ENCODE measurements at places on chromosomes 5 and 9.

GRCh38 chr9:133635533-133636531 is at the start of gene DBH:
DBH (plus strand) TSS chr9:133636363; CDS start chr9:133636372, 9 bp downstream.
- DNase-seq: no peak

- DNase-seq: no peak
Measured at GRCh38 chr9:125745682-125746016, 1.5 kb upstream of the PBX3 start.

GRCh38 chr5:149224282-149224681 is 47.4 kb upstream of the AFAP1L1 start:
- DNase-seq: no peak

- no peak for DNase-seq
Measured at GRCh38 chr9:109730228-109730627, 49.8 kb upstream of the PALM2AKAP2 start.

GRCh38 chr5:921456-922435 is 29.1 kb downstream of the TRIP13 start:
- no peak for DNase-seq

DNA sequence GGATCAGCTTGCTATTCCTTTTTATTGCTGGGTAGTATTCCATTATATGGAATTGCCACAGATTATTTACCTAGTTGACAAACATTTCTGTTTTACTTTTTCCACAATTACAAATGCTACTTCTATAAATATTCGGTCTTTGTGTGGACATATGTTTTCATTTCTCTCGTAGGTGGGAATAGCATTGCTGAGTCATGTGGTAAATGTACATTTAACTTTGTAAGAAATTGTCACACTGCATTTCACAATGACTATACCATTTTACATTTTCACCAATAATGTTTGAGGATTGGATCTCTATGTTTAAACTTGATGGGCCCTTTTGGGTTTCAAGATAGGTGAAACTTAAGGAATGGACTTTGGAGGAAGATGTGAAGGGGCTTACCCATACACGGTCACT is 19.7 kb downstream of the RAI14 start:
- DNase-seq: no peak

DNA sequence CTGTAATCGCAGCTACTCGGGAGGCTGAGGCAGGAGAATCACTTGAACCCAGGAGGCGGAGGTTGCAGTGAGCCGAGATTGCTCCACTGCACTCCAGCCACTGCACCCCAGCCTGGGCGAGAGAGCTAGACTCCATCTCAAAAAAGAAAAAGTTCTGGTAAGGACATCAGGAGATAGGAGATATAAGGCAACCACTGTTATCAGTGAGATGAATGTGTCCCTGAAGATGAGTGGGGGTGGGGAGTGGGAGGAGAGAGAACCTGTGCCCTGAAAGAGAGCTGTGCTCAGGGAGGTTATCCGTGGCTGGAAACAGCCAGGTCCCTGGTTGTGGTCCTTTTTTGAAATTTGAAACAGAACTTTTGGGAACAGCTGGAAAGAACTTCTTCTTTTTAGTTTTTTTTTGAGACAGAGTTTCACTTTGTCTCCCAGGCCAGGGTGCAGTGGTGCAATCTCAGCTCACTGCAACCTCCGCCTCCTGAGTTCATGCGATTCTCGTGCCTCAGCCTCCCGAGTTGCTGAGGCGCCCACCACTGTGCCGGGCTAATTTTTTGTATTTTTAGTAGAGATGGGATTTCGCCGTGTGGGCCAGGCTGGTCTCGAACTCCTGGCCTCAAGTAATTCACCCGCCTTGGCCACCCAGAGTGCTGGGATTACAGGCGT is 2.6 kb downstream of the PTPA start:
- DNase-seq: no peak

- no peak for DNase-seq
Measured at GRCh38 chr5:144503123-144503522, 332.4 kb downstream of the KCTD16 start.

DNA sequence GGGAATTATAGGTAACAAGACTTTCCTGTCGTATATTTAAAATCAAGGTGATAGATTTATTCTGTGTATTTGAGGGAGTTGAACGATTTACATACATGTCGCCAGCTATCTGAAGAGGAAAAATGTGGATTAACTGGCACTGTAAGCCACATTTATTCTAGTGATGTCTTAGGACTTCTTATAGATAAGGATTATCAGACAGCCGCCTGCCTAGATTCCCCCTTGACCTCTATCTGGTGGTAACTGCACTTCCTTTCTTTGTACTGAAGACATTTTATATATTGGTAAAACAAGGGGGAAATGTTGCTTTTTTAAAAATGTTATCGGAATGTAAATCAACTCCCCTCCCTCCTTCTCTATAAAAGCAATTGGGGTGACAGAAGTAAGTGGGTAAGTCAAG is 39.3 kb upstream of the F2RL2 start:
- no peak for DNase-seq

GRCh38 chr9:26723486-26723885 is 169.1 kb downstream of the CAAP1 start:
- no peak for DNase-seq

DNA sequence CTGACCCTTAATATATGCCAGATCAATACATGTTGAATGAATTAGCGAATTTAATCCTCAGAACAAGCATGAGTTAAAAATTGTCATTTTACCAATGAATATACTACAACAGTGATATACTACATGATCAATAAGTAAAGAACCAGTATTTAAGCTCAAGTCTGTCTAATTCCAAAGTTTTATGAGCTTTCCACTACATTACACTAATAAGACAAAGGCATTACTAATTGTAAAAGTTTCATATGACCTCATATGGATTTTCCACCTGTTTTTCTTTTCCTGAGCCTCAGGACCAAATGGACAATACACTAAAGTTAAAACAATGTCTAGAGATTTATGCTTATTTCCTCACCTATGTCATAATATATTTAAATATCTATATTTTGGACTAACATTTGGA is 80.8 kb downstream of the OXCT1 start:
- DNase-seq: no peak

- DNase-seq: no peak
Measured at GRCh38 chr5:68834491-68834981, 259.3 kb upstream of the SLC30A5 start.

DNA sequence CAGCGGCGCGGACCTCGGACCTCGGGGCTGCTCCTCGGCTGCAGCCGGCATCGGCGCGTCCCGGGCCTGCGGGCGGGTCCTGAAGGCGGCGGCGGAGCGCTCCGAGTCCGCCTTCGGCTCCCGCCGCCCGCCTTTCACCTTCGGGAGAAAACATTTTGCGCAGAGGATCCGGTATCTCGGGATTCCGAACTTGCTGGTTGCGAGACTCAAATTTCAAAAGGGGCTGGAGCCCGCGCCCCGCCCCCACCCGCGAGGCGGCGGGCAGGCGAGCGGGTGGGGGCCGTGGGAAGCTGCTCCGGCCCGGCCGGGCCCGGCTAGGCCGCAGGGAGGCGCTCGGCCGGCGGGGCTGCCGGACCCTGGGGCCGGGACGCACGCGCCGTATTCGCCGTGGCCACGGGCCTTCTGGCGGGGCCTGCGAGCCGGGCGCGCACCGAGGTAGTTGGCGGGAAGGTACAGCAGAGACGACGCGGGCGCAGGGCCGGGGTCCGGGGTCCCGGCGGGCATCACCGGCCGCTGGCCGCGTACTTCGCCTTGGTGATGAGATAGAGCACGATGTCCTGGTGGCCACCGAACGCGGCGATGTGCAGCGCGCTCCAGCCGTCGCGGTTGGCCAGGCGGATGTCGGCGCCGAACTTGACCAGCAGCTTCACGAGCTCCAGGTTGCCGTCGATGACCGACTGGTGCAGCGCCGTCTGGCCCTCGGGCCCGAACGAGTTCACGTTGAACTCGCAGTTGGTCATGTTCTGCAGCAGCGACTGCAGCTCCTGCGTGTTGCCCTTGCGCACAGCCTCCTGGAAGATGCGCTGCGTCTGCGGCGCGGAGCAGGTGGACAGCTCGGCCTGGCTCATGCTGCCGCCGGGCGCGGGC is 757 bp downstream of the NRARP start:
- no peak for DNase-seq

GRCh38 chr5:132557478-132558172 is 848 bp downstream of the RAD50 start:
- no peak for DNase-seq

DNA sequence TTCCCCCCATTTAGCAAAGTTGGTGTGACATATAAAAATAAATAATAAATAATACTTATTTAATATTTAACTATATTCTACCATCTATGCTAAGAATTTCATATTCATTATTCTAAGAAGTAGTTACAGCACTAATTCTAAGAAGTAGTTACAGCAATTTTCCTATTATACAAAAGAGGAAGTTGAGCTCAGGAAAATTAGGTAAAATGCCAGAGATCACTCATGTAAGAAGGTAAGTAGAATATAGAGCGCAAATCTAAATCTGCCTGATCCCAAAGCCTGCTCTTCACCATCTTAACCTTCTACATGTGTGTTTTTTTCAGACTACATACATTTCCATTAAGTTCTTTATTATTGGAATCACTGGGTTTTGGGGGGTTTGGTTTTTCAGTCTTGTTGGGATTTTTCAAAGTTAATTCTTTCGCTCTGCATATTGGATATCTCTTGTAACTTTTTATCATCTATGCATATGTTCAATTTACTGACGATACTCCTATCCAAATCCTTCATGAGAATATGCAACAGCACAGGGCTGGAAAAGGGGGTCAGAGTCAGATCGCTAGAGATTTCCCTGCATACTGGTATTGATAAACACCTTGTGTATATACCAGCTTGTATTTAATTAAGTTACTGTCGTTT is 852.1 kb downstream of the MAT2B start:
- no peak for DNase-seq

GRCh38 chr5:96112123-96112670 is 150.5 kb upstream of the ELL2 start:
- no peak for DNase-seq

DNA sequence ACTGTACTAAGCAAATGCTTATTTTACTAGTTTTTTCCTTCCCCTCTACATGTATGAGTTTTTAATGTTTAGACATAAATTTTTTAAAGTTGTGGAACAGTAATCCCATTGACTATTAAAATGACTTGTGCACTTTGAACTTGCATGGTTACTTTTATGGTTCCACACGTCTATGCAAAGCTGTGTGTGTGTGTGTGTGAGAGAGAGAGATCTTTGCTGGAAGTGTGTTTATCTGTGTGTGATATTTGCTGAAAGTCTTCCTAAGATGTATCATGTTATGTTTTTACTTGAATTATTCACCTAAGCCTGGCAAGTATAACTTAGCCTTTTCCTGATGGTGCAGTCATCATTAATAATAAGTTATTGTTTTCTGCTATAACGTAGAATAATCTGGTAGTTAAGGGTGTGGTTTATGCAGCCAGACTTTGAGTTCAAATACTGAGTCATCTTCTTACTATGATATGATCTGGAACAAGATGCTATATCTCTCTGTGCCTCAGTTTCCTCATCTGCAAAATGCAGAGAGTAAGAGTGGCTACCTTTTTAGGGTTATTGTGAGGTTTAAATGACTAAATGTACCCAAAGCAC is 138.6 kb downstream of the SMARCA2 start:
- DNase-seq: no peak

DNA sequence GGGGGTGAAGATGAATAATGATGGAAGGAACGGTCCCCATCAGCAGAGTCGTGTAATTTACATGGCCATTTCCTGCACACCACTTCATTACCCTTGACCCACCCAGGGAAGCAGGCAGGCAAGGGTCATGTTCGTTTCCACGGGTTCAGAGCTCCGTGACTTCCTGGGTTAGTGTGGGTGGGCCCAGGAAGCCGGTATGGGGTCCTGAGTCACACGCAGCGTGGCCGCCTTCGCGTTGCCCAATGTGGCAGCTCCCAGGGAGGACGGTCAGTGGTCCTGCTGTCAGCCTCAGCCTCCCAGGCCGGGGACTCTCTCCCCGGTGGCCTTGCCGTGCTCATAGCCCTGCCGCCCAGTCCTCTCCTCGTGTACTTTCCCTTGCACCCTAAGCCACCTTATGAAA is 5.1 kb upstream of the TERT start:
- no peak for DNase-seq

- DNase-seq: no peak
Measured at GRCh38 chr9:98992885-98993569, 49.3 kb downstream of the COL15A1 start.

GRCh38 chr5:146026307-146027010 is 78.9 kb downstream of the PLAC8L1 start:
- no peak for DNase-seq

- DNase-seq: no peak
Measured at GRCh38 chr5:132877938-132878337, 4.5 kb downstream of the LEAP2 start.

DNA sequence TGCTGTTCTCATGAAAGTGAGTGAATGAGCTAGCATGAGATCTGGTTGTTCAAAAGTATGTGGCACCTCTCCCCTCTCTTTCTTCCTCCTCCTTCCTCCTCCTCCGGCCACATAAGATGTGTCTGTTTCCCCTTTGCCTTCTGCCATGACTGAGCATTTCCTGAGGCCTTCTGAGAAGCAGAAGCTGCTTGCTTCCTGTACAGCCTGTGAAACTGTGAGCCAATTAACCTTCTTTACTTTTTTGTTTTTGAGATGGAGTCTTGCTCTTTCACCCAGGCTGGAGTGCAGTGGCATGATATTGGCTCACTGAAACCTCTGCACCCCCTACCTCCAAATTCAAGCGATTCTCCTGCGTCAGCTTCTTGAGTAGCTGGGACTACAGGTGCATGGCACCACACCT is 6.1 kb downstream of the S100Z start:
- DNase-seq: no peak

DNA sequence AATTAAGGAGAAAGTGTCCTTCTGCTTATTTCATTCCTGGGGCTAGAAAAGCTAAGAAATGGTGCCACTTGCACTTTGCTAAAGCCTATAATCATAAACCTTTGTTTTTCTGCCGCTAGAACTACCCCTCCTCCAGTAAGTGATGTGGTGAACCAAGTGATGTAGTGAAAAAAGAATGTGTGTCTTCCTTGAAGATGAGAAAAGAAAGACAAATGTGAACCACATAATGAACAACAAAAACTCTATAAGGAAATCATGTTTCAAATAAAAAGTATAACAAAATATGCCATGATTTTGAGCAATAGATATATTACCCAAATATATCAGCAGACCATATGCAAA is 179.0 kb upstream of the SGCD start:
- no peak for DNase-seq

DNA sequence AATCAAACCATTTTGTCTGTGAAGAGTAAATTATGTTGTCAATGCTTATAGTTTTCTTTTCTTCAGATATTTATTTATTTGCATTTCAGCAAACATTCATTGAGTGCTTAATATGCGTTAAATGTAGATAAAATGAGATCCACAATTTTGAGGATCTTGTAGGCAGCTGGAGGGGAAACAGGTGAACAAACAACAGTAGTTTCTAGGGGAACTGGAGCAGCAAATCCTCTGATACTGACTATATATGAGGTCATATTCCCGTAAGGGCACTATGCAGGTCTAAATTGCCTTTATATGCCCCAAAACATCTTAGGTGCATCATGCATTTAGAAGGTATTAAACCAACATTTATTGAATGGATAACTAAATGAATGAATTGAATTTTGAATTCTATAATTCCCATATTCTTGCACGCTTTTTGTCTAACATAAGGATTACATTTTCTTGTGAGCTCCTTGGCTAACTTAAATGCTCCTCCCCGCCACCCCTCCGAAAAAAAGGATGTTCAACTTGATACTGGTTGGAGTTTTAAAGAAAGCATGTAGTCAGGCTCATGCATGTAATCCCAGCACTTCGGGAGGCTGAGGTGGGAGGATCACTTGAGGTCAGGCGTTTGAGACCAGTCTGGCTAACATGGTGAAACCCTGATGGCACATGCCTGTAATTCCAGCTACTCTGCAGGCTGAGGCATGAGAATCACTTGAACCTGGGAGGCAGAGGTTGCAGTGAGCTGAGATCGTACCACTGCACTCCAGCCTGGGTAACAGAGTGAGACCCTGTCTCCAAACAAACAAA is 299.8 kb downstream of the TMEM38B start:
- no peak for DNase-seq

- DNase-seq: no peak
Measured at GRCh38 chr5:172757394-172758010, 13.5 kb downstream of the DUSP1 start.

All from stimulated activated CD8-positive, alpha-beta memory T cell treated with anti-CD3 and anti-CD28 coated beads, Interleukin-7, amount 100 ng/mL, for 1 hour (primary cell).